ENCODE measurements at places on chromosomes 16 and 17. TPM values are rescaled to one million over a fixed set of nuclear protein-coding genes. Genes with fewer than 3 reads are reported as not detected.

DNA sequence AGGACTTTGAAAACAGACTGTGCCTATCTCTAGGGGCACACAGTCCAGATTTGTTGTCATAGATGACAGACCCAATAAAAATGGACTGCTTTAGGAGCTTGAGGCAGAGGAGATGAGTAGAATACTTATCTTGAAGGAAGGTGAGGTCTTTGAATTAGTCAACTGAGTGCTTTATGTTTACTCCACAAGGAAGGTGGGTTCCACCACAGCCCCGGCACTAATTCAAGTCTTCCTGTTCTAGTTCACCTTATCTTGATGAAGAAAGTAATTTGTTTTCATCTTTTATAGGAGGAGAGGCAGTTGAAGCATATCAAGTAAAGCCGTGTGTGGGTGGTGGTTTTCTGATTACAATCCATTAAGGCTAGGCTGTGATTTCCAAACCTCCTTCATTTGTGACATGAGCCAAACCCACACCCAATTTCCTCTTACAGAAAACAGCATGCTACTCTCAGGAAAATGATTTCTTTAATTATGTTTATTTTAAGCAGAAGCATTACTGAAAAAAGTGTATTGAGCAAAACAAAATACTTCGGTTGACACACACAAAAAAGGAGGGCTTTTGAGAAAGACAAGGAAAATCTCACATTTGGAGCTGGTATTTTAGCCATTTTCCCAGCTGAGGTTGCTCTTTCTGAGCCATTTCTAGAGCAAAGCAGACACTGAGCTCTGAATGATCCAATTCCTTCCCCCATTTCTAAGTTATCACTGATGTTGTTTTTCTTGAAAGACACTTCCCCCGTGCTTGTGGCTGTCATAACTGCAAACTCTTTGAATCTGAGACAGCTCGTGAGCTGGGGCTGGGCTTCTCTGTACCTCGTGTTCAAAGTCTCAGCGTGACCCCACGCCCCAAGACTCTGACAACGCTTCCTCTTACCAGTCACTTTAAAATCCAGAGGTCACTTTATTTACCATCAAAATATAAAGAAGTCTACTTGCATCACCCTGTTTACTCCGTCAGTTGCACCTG is 35.4 kb downstream of the CDRT15 start:
- DNase-seq, result no peak

GRCh38 chr16:56382459-56382858 is 42.9 kb downstream of the AMFR start:
- no peak for DNase-seq

DNA sequence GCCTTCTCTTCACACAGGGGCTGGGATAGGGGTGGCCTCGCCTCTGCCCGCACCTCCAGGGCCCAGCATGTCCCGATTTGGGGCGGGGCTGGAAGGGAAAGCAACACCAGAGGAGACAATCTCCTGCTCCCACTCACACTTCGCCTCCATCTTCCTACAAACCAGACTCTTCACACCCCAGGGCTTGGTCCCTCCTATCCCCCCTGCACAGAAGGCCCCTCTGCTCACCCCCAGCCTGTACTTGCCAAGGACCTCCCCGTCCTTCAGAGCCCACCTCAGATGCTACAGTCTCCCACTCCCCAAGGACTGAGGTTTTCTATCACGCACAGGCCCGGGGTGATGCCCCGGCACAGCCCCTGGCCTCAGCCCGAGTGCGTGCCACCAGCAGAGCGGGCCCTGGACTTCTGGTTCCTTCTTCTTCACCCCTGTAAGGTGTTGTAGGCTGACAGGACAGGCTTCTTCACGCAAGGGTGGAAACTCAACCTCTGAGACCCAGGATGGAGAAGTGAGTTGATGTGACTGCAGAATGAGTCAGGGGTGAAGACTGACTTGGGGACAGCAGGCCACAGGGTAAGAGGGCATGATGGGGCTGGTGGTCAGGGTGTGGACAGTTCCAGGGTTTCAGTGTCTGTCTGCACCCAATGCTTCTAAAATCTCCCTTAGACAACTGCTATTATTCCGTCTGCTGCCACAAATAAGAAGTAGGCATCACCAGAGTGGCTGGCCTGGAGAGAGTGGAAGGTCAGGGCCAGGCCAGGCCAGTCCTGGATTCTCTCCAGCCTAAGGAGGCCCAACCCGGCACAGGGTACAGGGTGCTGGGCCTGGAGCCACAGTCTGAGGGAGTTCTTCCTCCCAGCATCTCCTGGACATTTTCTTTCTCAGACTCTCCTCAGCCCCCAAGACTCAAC is 2.5 kb downstream of the ITGAE start:
- DNase-seq, result no peak

DNA sequence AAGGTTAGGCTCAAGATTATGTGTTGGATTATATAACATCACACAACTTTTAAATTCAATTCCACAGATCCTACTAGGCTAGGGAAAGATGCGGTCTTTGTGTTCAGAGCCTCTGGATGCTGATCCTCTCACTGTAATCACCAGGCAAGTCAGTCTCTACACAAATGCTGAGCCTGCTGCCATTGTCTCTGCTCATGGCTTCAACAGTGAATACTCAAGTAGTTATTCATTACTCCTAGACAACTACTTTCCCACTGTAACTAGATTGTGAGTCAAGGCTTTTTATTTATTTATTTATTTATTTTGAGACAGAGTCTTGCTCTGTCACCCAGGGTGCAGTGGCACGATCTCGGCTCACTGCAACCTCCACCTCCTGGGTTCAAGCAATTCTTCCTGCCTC is 15.8 kb upstream of the NDUFAB1 start:
- DNase-seq, result no peak

GRCh38 chr17:79843816-79844800 is 4.9 kb upstream of the CBX4 start:
- DNase-seq, result peak; percentile 58

DNA sequence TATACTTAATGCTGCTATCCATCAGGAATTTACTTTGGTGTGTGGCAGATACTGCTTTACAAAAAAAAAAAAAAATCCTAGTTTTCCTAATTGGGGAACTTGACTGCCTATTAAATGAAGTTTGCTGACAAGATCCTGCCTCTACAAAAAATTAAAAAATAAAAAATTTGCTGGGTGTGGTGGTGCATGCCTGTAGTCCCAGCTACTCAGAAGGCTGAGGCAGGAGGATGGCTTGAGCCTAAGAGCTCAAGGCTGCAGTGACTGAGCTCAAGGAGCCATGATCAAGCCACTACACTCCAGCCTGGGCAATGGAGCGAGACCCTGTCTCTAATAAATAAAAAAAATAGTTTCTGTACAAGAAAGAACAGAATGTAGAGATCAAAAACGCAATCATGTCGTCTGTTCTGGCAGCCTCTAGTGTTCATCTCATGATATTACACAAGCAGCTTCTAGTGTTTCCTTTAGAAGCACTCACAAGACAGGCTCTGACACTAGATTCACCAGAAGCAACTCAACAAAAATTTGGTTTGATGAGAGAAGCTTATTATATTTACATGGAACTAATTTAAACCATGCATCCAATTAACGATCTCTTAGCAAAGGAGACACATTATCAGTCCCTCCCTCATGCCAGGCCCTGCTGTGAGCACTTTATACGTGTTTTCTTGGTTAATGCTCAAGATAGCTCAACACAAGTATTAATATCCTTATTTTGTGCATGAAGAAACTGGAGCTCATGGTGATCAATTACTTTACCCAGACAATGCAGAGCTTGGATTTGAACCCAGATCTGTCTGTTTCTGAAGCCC is 6.8 kb upstream of the KRTAP17-1 start:
- no peak for DNase-seq

DNA sequence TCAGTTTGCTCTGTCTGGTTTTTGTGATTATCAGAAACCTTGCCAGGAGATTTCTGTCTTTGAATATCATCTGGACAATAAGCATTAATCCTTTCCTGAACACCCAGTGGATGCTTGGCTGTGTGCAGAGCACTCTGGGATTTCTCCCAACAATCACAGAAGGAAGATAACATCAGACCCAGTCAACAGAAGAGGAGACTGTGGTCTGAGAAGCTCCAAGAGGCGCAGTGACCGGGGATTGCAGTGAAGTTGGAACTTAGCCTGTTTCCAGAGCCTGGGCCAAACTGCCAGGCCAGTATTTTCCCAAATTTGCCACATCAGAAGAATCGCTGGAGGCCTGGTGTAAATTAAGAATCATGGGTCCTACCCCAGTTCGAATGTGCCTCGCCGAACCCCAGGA is 264.7 kb downstream of the C16orf95 start:
- no peak for DNase-seq

CBFA2T3 gene
- total RNA-seq, result 11.2 TPM

MYO15A gene
- total RNA-seq, result 1.8 TPM

PDF gene
- 15.1 TPM for total RNA-seq

All from ureter (tissue), 1 donor.